ENCODE measurements at places on chromosomes 11 and 22.

- DNase-seq = no peak
Observed at GRCh38 chr11:78022397-78023396, at the start of gene KCTD14. TSS of gene KCTD14 (minus strand) at chr11:78023276. CDS start at chr11:78023249, 27 bp downstream.

GRCh38 chr11:35049859-35050531, 89.0 kb upstream of the CD44 start:
- no peak for DNase-seq

- no peak for DNase-seq
Observed at GRCh38 chr11:132464003-132464342, 1068.3 kb downstream of the OPCML start.

GRCh38 chr22:29539105-29539504, 14.5 kb downstream of the THOC5 start:
- DNase-seq = no peak

DNA sequence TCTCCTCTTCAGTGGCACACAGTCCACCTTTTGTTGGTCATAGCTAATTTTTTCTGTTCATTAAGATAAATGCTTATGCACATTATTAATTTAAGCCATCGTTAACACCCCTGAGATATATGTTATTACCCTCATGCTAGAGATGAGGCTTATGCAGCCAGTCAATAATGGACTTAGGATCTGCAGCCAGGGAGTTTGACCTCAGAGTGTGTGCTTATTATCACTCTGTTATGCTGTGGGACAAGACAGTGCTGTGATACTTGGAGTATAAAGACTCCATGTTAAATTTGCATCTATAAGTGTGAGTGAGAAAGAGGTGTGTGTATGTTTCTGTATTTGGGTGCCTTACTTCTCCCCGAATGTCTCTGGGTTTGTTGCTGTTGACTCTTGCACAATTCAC, 969.3 kb downstream of the OPCML start:
- no peak for DNase-seq

GRCh38 chr11:61152816-61153592, 8.2 kb downstream of the VPS37C start:
- DNase-seq = no peak

DNA sequence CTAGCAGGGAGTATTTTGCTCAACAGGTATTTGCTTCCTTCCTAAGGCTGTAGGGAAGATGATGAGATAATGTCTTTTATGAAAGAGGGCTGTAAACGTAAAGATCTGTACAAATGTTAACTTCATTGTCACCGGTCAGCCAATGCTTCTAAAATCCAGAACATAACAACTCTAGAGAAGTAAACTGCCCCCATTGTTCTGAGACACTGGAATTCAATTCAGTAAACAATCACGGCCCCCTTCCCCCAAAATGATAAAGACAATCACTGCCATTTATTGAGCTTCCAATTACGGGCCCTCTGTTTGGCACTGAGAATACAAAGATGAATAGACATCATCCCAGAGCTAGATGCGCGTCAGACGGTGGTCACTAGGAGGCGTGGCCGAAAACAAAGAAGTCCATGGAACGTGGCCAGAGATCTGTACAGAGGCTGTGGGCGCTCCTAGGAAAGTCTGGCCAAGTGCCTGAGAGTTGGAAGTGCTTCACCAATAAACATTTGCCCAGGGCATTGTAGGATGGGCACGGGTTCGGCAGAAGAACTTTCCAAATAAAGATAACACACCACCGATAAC, 576 bp downstream of the TMEM258 start:
- no peak for DNase-seq

GRCh38 chr22:39545386-39546365, 13.1 kb upstream of the RPS19BP1 start:
- peak; percentile 33 for DNase-seq

Data from activated CD8-positive, alpha-beta memory T cell treated with anti-CD3 and anti-CD28 coated beads for 1 hour (primary cell).